Activated CD8-positive, alpha-beta T cell treated with anti-CD3 and anti-CD28 coated beads, Interleukin-2, amount 10 ng/mL, durations not matched to agents 7 days and 5 days (primary cell): ENCODE measurements at places on chromosomes 3 and 15. TPM values are rescaled to one million over a fixed set of nuclear protein-coding genes. Genes with fewer than 3 reads are reported as not detected.

DNA sequence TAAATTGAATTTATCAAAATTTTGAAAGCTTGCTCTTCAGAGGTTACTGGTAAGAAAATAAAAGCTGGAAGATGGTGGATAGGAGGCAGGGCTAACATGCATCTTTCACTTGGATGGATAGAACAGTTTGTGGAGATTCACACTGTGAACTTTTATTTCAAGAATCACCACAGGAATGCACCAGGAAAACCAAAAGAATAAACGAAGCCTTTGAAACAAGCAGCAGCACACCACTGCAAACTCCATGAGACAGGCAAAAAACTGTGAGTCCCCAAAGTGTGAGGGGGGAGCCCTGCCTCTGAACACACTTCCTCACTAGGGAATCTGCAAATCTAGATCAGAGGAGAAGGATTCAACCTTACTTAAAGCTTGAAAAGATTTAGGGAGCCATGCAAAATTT lies 122.2 kb downstream of the RTP4 start:
- no peak for DNase-seq
- no peak overlapping the region for H3K4me3 ChIP-seq
- peaks cover 15% of the 10 kb centered on the region for H3K27me3 ChIP-seq
- no peaks in the 10 kb centered on the region for H3K36me3 ChIP-seq
- H3K4me1 ChIP-seq: no peaks in the 10 kb centered on the region

A4GNT gene
- not detected for total RNA-seq

DNA sequence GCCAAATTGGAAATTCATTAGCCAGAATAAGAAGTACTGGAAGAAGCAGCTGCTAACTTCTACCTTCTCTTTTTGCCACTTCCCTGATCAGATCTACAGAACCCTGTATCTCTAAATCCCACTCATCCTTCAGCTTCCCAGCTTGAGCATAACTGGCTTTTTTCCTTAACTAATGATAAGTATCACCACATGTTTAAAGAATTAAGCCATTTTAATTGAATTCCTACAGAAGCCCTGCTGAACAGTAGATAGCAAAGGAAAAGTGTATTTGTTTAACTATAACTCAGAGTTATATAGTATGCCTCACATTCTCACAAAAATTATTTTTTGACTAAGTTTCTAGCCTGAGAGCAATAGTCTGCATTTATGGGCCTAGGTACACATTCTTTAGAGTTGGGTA lies 262.4 kb downstream of the UBE2E2 start:
- H3K36me3 ChIP-seq: peaks cover 11% of the 10 kb centered on the region
- H3K27ac ChIP-seq: no peak overlapping the region
- DNase-seq: no peak
- H3K4me3 ChIP-seq: no peak overlapping the region
- H3K27me3 ChIP-seq: no peaks in the 10 kb centered on the region

KBTBD13 gene
- total RNA-seq: not detected

DNA sequence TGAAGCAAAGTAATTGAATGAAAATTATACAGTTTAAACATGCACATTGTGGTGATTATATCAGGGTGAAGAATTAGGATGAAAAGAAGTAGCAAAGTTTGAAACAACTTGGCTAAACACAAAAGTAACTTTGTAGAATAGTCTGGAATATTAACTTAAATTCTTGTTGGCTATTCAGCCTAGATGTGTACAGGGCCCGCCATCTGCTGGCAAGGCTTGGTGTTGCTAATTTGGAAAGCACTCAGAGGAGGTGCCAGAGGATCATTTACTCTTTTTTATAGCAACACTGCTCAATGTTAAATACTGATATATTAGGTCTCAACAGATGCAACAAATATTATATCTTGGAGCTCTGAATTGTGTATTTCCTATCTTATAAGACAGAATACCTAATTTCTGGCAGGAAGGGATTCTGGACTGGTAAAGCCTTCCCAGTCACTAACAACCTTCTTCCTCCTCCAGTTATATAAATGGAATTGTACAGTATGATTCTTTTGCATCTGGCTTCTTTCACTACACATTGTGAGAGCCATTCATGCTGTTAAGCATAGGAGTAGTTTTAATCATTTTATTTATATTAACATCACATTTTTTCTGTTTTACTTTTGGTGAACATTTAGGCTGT lies 36.1 kb downstream of the TTC23 start:
- DNase-seq: peak; percentile 75
- H3K36me3 ChIP-seq: no peaks in the 10 kb centered on the region
- H3K4me1 ChIP-seq: no peaks in the 10 kb centered on the region
- H3K27ac ChIP-seq: no peak overlapping the region
- peaks cover 4% of the 10 kb centered on the region for H3K27me3 ChIP-seq

CMTM8 gene
- 2.1 TPM for total RNA-seq

GRCh38 chr3:39434574-39434973 lies 28.1 kb downstream of the RPSA start:
- DNase-seq: no peak
- no peaks in the 10 kb centered on the region for H3K36me3 ChIP-seq
- no peaks in the 10 kb centered on the region for H3K27me3 ChIP-seq
- peaks cover 5% of the 10 kb centered on the region for H3K4me1 ChIP-seq

REC114 gene
- not detected for total RNA-seq

HTD2 gene
- total RNA-seq: 8.1 TPM

DNA sequence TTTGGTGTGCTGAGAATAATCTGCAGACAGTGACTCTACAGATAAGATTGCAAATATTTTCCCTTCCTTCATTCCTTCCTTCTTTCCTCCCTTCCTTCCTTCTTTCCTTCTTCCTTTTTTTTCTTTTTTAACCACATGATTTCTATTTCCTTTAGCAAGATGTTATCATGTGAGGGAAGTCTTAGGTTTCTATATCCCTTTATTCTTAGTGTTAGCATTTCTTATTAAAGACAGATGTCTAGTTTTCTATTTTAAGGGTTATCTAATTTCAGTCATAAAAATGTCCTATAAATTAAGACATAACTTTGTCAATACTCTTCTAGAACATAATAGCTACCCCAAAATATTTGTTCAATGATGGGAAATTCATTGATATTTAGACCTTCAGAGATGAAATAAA lies 470.9 kb downstream of the LPP start:
- no peak overlapping the region for H3K27ac ChIP-seq
- peaks cover 6% of the 10 kb centered on the region for H3K4me1 ChIP-seq
- H3K4me3 ChIP-seq: no peak overlapping the region
- H3K27me3 ChIP-seq: no peaks in the 10 kb centered on the region
- H3K36me3 ChIP-seq: peaks cover 3% of the 10 kb centered on the region

DNA sequence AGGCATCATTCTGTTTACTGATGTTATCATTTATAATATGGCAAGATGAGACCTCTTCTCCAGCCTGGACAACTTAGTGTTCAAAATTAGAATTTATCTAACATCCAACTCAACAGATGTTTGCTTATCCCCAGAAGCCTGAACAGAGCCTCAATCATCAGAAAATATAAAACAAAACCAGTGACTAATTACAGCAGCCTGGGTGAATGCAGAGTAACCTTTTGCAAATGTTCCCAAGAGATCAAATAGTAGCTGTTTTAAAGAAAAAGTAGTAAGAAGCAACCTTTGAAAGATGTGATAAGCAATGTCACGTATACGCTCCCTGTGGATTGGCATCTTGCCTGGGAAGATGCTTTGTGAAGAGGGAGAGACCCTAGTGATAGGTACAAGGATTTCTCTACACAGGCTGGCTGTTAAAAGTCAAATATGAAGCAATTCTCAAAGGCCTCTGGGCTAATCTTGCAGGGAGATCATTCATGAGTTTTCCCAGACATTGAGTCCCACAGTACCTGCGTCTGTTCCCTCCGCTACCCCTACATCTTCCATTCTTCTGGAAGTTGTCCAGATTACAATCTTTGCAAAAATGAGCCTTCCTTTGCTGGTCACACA lies 39.3 kb upstream of the PRICKLE2 start:
- peaks cover 19% of the 10 kb centered on the region for H3K27me3 ChIP-seq
- no peak overlapping the region for H3K4me3 ChIP-seq
- H3K4me1 ChIP-seq: no peaks in the 10 kb centered on the region
- DNase-seq: no peak
- no peaks in the 10 kb centered on the region for H3K36me3 ChIP-seq
- no peak overlapping the region for H3K27ac ChIP-seq

DNA sequence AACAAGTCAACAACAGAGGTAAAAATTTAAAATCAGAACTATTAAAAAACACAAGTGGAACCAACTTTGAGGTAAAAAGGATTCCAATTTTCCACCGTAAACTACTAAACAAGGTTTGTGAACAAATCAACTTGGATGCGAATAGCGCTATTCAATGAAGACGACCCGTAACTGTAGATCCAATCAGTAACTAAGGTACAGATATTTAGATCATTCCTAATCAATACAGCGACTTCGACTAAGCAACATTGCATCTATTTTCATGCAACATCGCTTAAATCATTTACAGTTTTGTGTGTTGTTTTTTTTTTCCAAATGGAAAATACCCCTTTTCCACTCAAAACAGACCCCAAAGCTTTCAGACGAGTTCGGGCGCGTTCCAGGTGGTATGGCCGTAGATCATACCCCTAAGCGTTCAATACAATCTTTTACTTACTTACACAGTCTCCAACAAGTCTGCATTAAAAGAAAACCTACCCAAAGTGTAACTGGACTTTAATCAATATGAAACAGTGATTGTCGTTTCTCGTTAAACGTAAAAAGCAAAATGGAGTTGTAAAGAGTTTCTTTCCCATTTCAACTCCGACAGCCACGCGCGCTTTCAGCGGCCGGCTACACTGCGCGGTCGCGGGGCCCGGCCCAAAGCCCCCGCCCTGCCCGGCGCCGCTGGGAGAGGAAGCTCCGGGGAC lies 786 bp downstream of the RHOA start:
- no peak for DNase-seq
- H3K27me3 ChIP-seq: peaks cover 1% of the 10 kb centered on the region
- H3K4me1 ChIP-seq: peaks cover 61% of the 10 kb centered on the region
- H3K4me3 ChIP-seq: peak overlapping the region; percentile 86
- peaks cover 55% of the 10 kb centered on the region for H3K36me3 ChIP-seq

GRCh38 chr3:177610686-177611633 lies 413.7 kb upstream of the TBL1XR1 start:
- H3K4me1 ChIP-seq: peaks cover 13% of the 10 kb centered on the region
- no peak for DNase-seq
- H3K27me3 ChIP-seq: no peaks in the 10 kb centered on the region

GRCh38 chr3:172107403-172107802 lies 68.0 kb downstream of the FNDC3B start:
- peak; percentile 81 for DNase-seq
- H3K4me1 ChIP-seq: peaks cover 66% of the 10 kb centered on the region
- peaks cover 18% of the 10 kb centered on the region for H3K36me3 ChIP-seq
- peaks cover 2% of the 10 kb centered on the region for H3K27me3 ChIP-seq
- H3K4me3 ChIP-seq: peak overlapping the region; percentile 75

DNA sequence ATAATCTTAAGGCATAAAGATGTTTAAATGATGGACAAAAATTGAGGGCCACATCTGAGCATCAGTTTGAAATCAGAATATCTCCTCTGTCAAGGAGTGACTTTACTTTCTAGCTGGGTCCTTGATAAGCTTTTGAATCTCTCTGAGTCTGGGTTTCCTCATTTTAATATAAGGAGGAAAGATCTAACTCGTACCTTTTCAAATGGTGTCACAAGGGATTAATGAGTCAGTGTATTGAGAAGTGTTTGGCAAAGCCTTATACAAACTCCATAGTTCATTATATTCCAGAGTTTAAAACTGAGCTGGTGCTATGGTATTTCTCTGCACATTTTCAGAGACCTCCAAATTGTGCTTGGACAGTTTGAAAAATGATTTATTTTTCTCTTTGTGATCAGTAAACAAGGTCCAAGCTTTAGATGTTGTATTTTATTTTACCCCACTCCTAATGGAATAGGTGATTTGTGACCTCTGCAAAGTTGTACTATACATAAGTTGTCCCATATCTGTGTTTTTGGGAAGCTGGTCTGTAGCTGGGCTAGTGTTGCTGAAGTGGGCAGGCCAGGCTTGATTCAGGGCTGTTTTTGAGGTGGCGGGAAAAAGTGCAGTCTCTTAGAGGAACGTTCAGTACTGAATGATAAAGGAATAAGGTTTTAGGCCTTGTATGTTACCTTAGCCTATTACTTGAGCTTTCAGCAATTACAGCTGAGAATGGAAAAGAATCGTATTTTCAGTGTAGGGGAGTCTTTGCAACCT lies 5.6 kb downstream of the FNDC3B start:
- no peak for DNase-seq
- H3K4me3 ChIP-seq: no peak overlapping the region
- H3K4me1 ChIP-seq: peaks cover 11% of the 10 kb centered on the region
- H3K27me3 ChIP-seq: no peaks in the 10 kb centered on the region

GRCh38 chr3:152434142-152434541 lies 165.4 kb downstream of the MBNL1 start:
- no peaks in the 10 kb centered on the region for H3K27me3 ChIP-seq
- peaks cover 72% of the 10 kb centered on the region for H3K36me3 ChIP-seq
- peak overlapping the region; percentile 32 for H3K27ac ChIP-seq
- H3K4me3 ChIP-seq: no peak overlapping the region
- H3K4me1 ChIP-seq: peaks cover 43% of the 10 kb centered on the region

FBLN2 gene
- 1.8 TPM for total RNA-seq

TOP2B gene
- total RNA-seq: 112 TPM

GRCh38 chr15:77112838-77113504 lies 42.1 kb upstream of the TSPAN3 start:
- no peaks in the 10 kb centered on the region for H3K36me3 ChIP-seq
- H3K4me1 ChIP-seq: no peaks in the 10 kb centered on the region
- no peak overlapping the region for H3K27ac ChIP-seq

- no peak for DNase-seq
- no peak overlapping the region for H3K4me3 ChIP-seq
- no peaks in the 10 kb centered on the region for H3K36me3 ChIP-seq
These were observed 13.1 kb upstream of the NAALADL2 start for GRCh38 chr3:174846055-174846454.

- no peak overlapping the region for H3K4me3 ChIP-seq
- peaks cover 20% of the 10 kb centered on the region for H3K4me1 ChIP-seq
- DNase-seq: no peak
- peaks cover 55% of the 10 kb centered on the region for H3K36me3 ChIP-seq
- no peaks in the 10 kb centered on the region for H3K27me3 ChIP-seq
- H3K27ac ChIP-seq: peak overlapping the region; percentile 32
These were observed 277.4 kb downstream of the PLCL2 start for GRCh38 chr3:17162116-17162515.

AGTR1 gene
- total RNA-seq: not detected

GRCh38 chr3:46096336-46096735 lies 69.1 kb upstream of the XCR1 start:
- H3K27me3 ChIP-seq: no peaks in the 10 kb centered on the region
- peaks cover 95% of the 10 kb centered on the region for H3K4me1 ChIP-seq
- peaks cover 49% of the 10 kb centered on the region for H3K36me3 ChIP-seq
- no peak overlapping the region for H3K4me3 ChIP-seq

CX3CR1 gene
- total RNA-seq: 0.95 TPM

DNA sequence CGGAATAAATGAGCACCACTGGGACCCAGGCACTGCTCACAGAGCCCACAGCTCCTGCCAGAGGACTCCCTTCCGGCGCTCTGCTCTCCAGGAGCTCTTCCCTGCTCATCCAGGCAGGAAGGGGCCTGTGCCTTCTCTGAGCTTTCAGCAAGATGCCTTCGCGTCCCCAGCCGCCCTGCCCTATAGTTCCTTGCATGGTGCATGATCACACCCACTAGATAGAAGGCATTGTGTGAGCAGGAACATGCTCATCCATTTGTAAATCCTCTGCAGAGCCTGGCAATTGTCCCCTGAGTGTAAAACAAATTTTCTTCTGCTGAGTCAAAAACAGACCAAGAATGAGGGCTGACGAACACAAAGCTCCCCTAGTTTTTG lies 181.6 kb downstream of the MEGF11 start:
- peaks cover 16% of the 10 kb centered on the region for H3K27me3 ChIP-seq
- no peak overlapping the region for H3K4me3 ChIP-seq
- no peaks in the 10 kb centered on the region for H3K4me1 ChIP-seq
- H3K36me3 ChIP-seq: no peaks in the 10 kb centered on the region

GRCh38 chr3:184474897-184475296 lies 86.7 kb upstream of the EPHB3 start:
- DNase-seq: no peak
- peaks cover 9% of the 10 kb centered on the region for H3K4me1 ChIP-seq
- H3K36me3 ChIP-seq: no peaks in the 10 kb centered on the region
